ENCODE measurements at places on chromosomes 3 and 15. TPM values are rescaled to one million over a fixed set of nuclear protein-coding genes. Genes with fewer than 3 reads are reported as not detected.

PP2D1 gene
- not detected for total RNA-seq

GRK7 gene
- total RNA-seq: not detected

IL17RB gene
- 0.33 TPM for total RNA-seq

WDR76 gene
- 5.8 TPM for total RNA-seq

ZNF445 gene
- total RNA-seq: 7.7 TPM

TRIM42 gene
- not detected for total RNA-seq

EPHA6 gene
- under 0.01 TPM for total RNA-seq

MST1R gene
- 1.5 TPM for total RNA-seq

MYO5C gene
- total RNA-seq: under 0.01 TPM

FGD5 gene
- total RNA-seq: 1.0 TPM

TMEM207 gene
- total RNA-seq: not detected

SNX22 gene
- 0.17 TPM for total RNA-seq

GOLGA6L10 gene
- total RNA-seq: 0.26 TPM

SCN11A gene
- total RNA-seq: under 0.01 TPM

KLHL40 gene
- not detected for total RNA-seq

GPR171 gene
- not detected for total RNA-seq

IGDCC3 gene
- total RNA-seq: not detected

AADACL2 gene
- total RNA-seq: under 0.01 TPM

OR5K2 gene
- not detected for total RNA-seq

PARP15 gene
- 0.26 TPM for total RNA-seq

STRA6 gene
- total RNA-seq: 0.17 TPM

MELTF gene
- 5.0 TPM for total RNA-seq

RHOV gene
- total RNA-seq: not detected

MUC13 gene
- not detected for total RNA-seq

ITPR1 gene
- total RNA-seq: 48.0 TPM

ITIH1 gene
- not detected for total RNA-seq

GOLGA6D gene
- not detected for total RNA-seq

ARHGAP31 gene
- 3.5 TPM for total RNA-seq

PLCL2 gene
- total RNA-seq: 11.0 TPM

C3orf52 gene
- 1.8 TPM for total RNA-seq

CRABP1 gene
- total RNA-seq: not detected

PLAAT1 gene
- not detected for total RNA-seq

SNX1 gene
- total RNA-seq: 42.9 TPM

TUSC7 gene
- not detected for total RNA-seq

KIAA1143 gene
- total RNA-seq: 18.3 TPM

LSAMP gene
- total RNA-seq: 4.8 TPM

LYZL4 gene
- total RNA-seq: not detected

RTP3 gene
- not detected for total RNA-seq

COPG1 gene
- total RNA-seq: 240 TPM

ADGRG7 gene
- total RNA-seq: not detected

CACNA2D3 gene
- total RNA-seq: 0.77 TPM

SCAMP2 gene
- total RNA-seq: 15.5 TPM

C3orf85 gene
- total RNA-seq: not detected

GOLGA8J gene
- not detected for total RNA-seq

PRSS50 gene
- total RNA-seq: not detected

SAMD7 gene
- total RNA-seq: not detected

FBXW12 gene
- total RNA-seq: not detected

ENTPD3 gene
- total RNA-seq: under 0.01 TPM

TMED3 gene
- total RNA-seq: 118 TPM

MUC4 gene
- not detected for total RNA-seq

PHLDB2 gene
- total RNA-seq: 43.4 TPM

KBTBD13 gene
- total RNA-seq: not detected

ZNF592 gene
- 3.1 TPM for total RNA-seq
